Astrocyte of the hippocampus (primary cell): ENCODE measurements at places on chromosomes 16 and 17.
A peak's percentile ranks its signal among the peaks of the same experiment; 100 is the strongest.

- peak; percentile 56 for DNase-seq
These were observed 48.1 kb upstream of the KSR1 start for GRCh38 chr17:27407916-27408864.

DNA sequence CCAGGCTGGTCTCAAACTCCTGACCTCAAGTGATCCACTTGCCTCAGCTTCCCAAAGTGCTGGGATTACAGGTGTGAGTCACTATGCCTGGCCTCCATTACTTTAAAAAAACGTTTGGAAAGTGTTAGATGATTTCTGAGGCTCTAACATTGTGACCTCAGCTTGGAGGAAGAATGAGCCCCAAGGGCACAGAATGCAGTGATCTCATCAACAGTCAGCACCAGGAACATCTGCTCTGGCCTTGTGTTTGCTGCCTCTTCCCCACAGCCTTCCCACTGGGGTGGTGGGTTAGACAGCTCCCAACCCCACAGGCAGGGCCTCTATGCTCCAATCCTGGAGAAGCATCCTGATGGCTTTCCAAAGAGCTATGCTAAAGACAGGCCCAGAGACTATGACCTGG, 37.7 kb upstream of the SREBF1 start:
- no peak for DNase-seq

DNA sequence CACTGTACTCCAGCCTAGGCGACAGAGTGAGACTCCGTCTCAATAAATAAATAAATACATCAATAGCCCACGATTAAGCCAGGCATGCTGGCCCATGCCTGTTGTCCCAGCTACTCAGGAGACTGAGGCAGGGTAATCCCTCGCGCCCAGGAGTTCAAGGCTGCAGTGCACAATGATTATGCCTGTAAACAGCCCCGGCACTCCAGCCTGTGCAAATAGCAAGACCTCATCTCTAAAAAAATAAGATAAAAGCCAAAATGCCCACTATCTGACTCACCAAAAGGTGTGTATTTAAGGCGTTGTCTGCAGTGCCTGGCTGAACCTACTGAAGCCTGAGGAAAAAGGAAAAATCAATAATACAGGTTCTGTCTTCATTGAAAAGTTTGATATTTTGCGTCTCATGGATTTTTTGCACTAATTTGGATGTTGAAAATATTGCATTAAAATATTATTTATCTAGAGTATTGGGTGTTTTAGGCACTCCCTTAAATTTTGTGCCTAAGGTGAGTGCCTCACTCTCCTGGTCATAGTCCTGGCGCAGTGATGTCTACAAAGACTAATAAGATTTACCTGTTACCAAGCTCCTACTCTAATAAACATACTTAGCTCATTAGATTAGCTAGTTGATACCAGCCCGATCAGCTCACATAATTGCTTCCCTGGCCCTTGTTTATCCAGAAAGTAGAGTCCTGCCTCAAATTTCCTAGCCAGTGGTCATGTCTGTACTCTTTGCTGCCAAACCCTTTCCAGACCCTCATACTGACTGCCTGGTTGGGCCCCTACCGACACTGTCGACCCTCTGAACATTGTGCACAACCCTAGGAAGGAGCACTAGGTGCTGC, 24.7 kb upstream of the TOB1 start:
- no peak for DNase-seq

GRCh38 chr16:49639739-49640431, 216.0 kb downstream of the ZNF423 start:
- DNase-seq = peak; percentile 94

GRCh38 chr16:67370661-67371060, 22.6 kb downstream of the TPPP3 start:
- no peak for DNase-seq

DNA sequence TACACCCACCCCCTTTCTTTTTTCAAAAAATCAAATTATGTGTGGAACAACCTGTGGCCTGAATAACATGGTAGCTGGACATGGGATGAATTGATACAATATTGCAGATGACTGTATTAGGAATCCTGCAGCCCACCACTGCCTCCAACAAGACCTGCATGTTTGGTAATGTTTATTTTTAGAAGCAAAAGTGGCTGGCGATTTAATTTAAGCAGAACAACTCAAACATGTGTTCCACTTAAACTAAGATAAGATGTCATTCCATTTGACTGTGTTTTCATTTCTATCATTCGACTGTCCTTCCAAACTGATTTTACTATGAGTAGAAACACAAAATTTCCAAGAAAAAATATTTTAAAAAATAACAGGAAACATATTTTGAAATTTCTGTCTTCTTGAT, 10.1 kb upstream of the DHRS7C start:
- no peak for DNase-seq

GRCh38 chr16:31004658-31005057, 5.8 kb downstream of the STX1B start:
- no peak for DNase-seq

DNA sequence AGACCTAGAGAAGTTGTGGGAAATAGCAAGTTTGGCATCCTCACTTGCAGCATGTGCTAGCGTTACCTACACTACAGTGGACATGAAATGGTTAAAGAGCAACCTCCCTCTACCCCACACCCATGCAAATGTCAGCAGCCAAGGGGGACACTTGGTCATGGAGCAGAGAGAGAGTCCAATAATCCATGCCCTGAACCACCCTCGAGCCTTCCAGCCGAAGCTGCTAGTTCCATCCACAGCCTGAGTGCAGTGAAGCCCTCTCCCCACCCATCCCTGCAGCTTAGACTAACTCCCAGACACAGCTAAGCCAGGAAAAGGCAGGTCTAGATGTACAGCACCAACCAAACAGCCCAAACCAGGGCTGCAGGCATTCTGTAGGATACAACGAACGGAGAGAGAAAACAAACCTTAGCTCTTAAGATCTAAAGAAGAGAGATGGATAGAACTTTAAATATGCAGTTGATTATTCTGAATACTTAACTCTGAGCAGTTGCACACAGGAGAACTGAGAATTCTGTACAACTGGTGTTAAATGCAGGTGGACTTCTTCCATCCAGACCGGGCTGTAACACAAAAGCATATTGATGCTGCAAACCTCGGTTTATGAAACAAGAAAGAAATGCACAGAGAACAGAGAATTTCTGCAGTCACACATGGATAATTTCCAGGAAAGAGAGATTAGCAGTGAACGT, 93.8 kb downstream of the SALL1 start:
- no peak for DNase-seq

- peak; percentile 12 for DNase-seq
These were observed 95.7 kb downstream of the CACNG1 start for GRCh38 chr17:67139784-67140665.

DNA sequence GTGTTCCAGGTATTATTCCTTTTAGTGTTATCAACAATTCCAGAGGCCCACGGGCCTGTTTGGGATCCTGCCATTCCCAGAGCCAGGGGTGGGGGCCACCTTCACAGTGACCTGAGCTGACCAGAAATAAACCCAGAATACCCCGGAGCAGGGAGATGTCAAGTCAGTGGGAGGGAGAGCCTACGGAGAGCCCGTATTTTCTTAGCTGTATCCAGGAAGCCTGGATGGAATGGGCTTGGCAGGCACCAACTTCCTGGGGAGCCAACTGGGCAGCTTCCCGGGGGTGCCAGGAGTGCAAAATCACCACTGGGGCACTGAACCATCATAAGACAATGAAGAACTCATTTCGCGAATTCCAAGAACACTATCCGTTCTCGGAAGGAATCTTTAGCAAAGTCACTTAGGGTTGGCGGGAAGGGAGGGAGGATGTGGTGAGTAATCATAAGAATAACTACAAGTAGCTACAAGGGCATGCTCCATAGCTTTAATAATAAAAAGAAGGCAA, 13.2 kb upstream of the MRTFB start:
- DNase-seq = no peak

GRCh38 chr16:20740901-20741521, 607 bp downstream of the THUMPD1 start:
- DNase-seq = peak; percentile 91

DNA sequence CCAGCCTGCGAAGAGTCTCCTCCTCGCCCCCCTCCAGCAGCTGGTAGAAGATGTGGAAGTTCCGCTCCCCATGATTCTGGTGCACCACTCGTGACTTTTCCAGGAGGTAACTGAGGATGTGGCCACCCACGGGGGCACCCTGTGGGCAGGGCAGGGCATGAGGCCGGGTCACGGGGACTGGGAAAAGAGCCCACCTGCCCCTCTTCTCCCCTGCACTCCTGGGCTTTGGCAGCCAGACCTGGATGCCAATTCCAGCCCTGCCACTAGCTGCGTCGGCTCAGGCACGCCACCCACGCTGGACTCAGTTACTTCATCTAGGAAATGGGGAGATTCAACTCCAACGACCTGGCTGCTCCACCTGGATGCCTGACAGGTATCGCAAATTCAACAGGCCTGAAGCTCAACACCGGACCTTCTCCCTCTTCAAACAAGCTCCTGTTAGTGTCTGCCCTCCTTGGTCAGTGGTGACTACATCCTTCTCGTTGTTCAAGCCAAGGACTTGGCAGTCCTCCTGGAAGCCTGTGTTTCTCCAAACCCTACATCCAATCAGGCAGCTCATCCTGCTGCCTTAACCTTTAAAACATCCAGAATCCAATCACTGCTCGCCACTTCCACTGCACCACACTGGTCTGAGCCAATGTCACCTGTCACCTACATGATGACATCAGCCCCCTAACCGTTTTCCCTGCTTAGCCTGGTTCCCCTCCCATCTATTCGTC, 11.6 kb downstream of the MYO1C start:
- DNase-seq = peak; percentile 75

- DNase-seq = no peak
These were observed 21.8 kb upstream of the RASD1 start for GRCh38 chr17:17518014-17518413.

GRCh38 chr17:61345825-61346666, 53.6 kb upstream of the TBX2 start:
- DNase-seq = no peak

DNA sequence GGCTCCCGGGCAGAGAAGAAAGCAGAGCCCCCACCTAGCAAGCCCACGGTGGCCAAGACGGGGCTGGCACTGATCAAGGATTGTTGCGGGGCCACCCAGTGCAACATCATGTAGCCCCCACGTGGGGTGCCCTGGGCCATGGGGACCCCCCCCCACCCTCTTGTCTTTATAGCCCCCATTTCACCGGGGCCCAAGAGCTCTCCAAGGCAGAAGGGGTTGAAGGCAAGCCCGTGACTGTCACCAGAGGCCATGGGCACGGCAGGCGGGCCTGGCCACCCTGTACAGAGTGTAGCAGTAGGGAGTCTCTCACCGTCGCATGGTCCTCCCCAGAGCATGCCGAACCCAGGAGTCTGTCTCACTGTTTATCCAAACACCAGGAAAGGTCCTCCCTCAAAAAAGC, 56.2 kb downstream of the MARF1 start:
- DNase-seq = no peak

GRCh38 chr17:74972107-74972972, at the start of gene HID1:
TSS of gene HID1 (minus strand) at chr17:74972759. CDS start at chr17:74972656, 103 bp downstream.
- DNase-seq = peak; percentile 52

GRCh38 chr17:74392848-74393247, 25.5 kb downstream of the GPR142 start:
- no peak for DNase-seq

DNA sequence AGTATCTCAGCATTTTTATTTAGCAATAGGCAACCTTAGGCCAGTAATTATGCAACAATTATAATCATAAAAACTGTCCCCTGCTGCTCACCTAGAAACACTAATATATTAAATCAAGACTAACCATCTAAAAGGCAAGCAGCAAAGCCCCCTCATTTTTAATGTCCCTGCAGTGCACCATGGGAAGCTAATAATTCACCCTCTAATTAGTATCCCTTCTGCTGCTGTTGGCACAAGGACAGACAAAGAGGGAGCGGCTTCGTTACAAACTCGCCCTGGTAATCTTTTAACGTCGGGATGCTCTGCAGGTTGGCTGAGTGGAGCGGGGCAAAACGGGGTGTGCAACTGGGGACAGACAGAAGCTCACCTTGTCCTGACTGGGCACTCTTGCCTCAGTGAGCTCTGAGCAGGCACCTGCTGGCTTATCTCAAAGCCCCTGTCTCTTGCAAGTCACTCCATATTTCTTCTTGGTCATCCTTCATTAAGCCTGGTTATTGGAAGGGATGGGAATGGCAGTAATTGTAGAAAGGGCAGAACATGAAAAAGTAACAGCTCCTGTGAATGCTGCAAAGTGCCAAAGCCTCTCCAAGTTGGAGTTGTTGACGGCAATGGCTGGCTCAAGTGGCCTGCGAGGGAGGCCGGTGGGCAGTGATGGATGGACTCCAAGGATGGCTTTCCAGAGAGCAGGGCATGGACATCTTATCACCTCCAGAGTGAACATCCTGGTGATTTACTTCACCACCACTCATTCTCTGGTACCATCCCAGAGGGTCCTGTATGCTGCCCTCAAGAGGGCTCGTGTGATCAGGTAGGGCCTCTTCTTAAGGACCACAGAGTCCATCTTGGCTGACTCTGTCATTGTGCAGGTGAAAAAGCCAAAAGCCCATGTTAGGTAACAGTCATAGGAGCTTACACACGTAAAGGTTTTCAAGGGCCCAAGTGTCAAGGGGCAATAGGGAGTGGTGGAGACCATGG, 219.6 kb upstream of the N4BP1 start:
- DNase-seq = no peak

DNA sequence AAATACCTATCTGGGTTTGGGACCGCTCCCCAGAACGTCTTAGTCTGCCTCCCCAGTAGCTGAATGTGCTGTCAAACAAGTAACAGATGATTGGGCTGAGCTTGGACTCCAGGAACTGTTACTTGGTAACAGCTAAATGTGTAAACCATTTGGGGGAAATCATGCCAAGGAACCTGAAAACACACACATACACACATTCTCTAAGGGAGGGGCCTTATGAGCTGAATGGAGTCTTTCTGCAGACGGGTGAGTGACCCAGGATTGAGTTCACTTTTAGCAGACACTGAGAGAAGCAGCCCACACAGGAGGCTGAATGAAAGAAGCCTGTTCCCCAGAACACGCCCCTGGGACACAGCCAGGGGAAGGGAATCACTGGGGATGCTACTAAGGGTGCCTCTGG, 1.6 kb downstream of the ACLY start:
- peak; percentile 61 for DNase-seq

GRCh38 chr16:11058832-11059231, 114.5 kb downstream of the CLEC16A start:
- no peak for DNase-seq

DNA sequence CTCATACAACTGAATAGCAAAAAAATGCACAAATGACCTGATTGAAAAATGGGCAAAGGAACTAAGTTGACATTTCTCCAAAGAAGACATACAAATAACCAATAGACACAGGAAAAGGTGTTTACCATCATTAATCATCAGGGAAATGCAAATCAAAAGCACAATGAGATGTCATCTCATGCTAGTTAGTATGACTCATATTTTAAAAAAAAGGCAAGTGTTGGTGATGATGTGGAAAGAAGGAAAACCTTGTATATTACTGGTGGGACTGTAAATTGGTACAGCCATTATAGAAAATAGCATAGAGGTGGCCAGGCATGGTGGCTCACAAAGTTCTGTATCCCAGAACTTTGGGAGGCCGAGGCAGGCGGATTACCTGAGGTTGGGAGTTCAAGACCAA, 232.5 kb upstream of the ZFHX3 start:
- DNase-seq = no peak

GRCh38 chr16:80468029-80468428, 72.8 kb upstream of the DYNLRB2 start:
- DNase-seq = no peak
